ENCODE measurements at places on chromosomes 2 and 18. TPM values are rescaled to one million over a fixed set of nuclear protein-coding genes. Genes with fewer than 3 reads are reported as not detected.

DNA sequence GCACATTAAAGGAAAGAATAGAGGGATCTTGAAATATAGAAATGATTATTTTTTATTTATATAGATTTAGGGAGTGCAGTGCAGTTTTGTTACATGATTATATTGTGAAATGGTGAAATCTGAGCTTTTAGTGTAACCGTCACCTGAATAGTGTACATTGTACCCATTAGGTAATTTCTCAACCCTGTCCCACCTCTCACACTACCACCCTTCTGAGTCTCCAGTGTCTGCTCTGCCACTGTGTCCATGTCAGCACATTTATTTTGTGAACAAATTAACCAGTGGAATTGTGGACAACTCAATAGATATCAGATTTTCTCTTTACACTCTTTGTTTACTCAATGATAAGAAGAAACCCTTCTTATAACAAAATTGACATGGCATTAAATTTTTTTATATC, 24.2 kb downstream of the APLF start:
- no peak for DNase-seq

DNA sequence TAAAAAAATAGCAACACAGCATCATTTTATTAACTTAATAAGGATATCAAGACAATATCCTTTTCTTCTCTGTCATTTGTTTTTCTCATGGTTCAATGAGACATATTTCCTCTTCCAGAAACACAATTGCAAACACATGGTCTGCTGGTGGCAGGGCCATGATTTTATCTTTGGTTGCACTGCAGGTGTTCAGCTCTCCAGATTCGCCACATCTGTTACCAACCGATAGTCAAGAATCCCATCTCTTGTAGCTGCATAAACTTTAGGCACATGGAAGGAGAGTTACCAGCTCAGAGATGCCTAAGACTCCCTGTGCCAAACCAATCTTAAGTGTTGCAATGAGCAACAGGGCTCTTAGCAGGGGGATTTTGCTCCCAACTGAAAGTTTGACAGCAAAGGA, 1303.2 kb upstream of the CELF4 start:
- DNase-seq: no peak

DNA sequence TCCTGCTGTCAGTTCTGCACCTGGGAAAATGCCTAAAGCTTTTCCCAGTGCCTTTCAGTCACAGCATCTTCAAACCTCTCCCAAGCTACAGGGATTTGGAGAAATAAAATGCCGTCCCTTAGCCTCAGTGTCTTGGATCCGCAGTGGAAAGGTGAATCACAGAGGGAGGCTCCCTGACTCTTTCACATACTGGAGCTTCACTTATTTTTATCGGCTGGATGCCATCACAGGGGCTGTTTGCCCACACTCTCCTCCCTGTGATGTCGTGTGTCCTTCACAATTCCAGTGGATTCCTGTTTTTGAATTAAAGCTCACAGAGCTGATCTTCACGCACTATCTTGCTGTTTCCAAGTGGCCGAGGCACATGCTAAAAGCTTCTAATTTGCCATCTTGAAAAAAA, 1303.1 kb upstream of the DDX18 start:
- DNase-seq: no peak

DNA sequence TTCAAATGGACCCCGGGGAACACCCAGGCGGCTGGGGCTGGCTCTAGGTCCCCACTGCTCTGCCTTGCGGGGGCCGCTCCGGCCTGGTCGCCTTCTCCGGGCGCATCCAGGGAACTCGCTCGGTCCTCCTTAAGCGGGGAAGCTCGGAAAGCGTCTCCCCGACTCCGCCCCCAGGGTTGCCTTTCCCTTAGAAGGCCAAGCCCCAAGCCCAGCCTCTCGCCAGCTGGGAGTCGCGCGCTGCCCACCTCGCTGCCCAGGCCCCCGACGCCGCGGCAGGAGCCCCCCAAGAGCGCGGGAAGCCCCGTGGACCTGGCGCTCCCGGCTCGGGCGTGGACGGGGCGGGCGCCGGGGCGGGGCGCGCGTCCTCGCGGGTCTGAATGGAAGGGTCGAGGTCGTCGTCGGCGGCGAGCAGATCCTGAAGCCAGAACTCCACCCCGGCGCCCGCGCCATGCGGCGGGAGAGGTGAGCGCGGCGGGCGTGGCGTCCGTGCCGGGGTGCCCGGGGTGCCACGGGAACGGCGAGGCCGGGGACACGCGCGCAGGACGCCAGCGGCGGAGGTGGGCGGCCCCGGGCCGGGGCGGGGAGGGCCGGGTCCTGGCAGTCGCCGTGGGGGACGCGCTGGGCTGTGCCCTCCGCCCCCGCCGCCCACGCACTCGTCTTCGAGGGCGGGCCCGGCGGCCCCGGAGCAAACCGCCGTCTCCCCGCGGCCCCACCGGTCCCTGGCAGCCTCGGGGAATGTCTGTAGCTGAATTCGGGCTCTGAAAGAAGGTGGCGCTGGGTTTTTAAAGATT, at the start of gene BOK:
TSS of gene BOK (plus strand) at position 214 of the 791 bp plus-strand sequence. CDS start 739 bp downstream, outside the sequence.
- DNase-seq: no peak

GRCh38 chr2:33015421-33016142, 68.8 kb downstream of the LTBP1 start:
- no peak for DNase-seq

DNA sequence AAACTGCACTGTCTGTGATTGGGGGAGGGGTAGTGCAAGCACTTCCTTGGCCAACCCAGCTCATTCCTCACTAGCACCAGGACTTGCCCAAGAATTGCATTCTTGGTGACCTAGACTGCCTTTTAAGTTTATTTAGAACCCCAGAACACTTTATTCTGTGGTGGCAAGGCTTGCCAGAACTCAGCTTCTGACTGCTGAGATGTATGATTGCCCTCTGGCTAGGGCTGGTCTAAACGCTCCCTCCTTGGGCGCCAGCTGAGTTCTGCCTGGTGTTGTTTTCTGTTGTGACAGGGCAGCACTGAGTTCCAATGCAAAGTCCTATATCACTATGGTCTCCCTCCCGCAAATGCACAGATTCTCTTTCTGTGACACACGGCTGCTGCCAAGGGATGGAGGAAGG, 247.7 kb downstream of the ZNF385B start:
- no peak for DNase-seq

DNA sequence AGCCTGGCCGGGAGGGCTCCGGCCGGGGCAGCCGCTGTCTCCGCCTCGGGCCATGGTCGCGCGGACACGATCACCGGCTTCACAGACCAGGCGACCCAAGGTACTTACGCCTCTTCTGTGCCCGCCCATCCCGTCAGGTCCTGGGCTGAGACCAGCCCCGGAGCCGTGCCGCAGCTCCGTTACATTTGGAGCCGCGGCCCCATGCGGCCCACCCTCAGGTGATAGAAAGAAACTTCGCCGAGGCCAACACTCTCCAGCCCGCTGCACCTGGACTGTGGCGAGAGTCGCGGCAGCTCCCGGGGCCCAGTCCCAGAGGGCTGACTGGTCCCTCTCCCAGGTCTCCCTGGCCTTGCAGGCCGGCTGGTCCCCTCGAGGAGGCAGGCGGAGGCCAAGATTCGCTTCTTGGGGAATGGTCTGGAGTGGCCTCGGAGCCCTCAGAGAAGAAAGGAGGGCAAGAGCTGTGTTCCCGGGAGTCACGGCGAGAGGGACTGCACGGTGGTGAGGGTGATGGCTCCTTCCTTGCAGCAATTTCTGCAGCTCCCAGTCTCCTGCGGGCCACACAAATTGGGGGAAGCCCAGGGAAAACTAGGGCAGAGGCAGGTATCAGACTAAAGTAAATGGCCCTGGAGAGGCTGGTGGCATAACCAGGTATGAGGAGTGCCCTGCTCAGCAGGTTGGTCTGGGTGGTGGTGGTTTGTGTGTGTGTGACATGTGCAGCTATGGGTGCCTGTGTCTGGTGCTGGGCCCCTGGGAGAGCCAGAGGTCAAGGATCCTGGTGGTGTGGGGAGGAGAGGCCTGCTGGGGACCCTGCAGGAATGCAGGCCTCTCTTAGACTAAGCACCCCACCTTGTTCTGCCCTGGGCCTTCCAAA, 822 bp downstream of the GDF7 start:
- DNase-seq: no peak

DNA sequence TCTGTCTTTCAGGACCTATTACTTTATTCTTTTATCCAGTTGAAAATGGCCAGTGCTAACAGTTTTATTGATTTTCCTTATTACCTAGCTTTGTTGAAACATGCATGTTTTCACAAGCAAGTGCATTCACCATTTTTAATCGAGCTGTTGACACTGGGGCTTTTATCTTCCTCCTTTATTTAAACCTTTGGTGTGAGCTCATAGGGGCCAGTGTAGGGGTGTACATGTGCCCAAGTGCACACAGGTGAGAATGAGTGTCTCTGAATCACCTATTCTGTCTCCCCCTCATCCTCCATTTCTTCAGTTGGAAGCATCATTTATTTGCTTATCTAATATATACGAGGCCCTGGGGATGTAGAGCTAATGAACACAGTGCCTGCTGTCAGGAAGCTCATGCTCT, 199.1 kb downstream of the PRKCE start:
- DNase-seq: no peak

DNA sequence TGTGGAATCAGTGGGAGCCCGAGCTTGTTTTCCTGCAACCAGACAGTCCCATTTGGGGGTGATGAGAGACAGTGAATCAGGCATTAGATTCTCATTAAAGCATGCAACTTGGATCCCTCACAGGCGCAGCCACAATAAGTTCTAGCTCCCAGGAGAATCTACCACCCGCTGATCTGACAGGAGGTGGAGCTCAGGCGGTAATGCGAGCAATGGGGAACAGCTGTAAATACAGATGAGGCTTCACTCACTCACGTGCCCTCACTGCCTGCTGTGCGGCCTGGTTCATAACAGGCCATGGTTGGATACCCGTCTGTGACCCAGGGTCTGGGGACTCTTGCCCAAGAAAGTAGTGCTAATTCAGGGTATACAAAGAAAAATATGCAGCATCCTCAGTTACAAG, 144.8 kb upstream of the RGPD4 start:
- no peak for DNase-seq

- DNase-seq: no peak
These were observed 16.9 kb upstream of the CRACDL start for GRCh38 chr2:98952966-98953365.

DNA sequence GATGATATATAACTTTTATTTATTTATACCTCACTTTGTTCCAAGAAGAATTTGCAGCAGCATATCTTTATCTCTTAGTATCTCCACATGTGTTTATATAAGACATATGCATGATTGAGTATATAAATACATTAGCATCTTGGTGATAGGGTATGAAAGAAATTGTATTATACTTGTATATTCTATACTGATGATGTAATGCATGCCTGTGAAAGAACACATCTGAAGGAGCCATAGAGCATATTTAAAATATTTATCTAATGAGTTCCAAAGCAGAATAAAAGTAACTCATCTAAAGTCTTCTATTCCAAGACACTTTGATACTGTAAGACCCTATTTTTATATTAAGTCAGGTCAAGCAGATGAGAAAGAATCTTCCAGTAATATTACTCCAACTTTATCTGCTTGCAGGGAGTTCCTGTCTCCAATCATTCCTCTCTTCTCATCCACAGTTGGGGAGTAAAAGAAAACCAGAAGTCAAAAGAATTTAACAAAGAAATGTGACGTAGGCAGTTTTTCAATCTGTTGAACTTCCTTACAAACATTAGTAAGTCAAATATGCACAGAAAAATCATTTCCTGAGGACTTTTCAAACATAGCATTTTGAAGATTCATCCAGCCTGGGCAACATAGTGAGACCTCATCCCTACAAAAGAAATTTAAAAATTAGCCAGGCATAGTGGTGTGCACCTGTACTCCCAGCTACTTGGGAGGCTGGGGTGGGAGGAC, 76.7 kb downstream of the DTNB start:
- DNase-seq: no peak

DNA sequence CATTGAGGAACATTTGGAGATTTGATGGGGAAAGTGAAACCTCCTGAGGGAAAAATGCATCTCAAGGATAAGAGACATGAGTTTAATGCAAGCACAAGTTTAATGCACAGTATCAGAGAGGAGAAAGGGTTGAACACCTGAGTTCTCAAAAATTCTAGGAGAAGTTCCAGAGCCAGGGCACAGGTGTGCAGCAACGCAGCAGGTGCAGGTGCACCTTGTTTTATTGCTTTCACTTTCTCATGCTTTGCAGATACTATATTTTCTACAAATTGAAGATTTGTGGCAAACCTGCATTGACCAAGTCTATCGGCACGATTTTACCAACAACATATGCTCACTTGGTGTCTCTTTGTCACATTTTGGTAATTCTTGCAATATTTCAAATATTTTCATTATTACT, 267.6 kb upstream of the HNRNPA3 start:
- DNase-seq: no peak

DNA sequence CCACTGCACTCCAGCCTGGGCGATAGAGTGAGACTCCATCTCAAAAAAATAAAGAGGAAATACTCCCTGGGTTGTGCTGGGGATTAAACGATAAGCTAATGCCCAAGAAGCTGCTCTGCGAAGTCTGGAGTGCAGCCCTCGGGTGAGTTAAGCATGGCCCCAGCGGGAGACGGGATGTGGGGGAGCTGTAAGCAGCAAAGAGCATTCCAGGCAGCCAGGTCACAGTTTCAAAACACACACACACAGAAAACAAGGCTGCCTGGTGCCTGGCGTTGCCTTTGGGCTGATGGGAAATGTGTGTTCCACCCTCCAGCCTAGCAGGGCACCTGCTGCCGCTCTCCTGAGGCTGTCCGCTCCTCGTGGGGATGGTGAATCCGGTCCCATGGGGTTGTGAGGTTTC, 24.1 kb downstream of the ODC1 start:
- DNase-seq: no peak

- no peak for DNase-seq
These were observed 248.8 kb downstream of the RDH14 start for GRCh38 chr2:18311420-18312195.

GRCh38 chr2:100987536-100987935, 14.6 kb upstream of the RPL31 start:
- DNase-seq: no peak

DNA sequence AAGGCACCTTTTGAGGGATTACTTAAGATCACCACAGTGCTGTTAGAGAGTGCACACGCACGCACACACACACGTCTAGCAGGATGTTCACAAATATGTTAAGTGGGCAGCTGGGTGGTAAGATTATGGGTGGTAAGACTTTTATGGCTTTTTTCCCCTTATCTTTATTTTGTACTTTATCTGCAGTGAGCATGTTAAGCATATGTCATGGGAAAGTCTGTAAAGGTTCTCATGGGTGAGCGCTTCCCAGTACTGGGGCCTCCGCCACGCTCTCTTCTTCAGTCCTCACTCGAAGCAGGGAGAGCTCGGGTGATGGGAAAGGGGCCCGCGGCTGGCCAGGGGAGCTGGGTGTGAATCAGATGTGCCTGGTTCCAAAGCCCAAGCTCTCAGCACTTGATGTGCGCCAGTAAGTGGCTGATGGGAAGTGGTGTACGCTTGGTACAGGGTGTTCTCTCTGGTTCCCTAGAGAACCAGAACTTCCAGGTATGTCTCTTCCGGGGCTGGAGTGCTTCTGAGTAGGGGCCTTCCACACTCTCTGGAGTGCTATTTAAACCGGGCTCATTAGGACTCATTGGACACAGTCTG, 83.9 kb upstream of the YWHAQ start:
- no peak for DNase-seq

ALPP gene
- total RNA-seq: not detected

ITPRIPL1 gene
- 1.5 TPM for total RNA-seq

MSTN gene
- 0.12 TPM for total RNA-seq

CRYGD gene
- total RNA-seq: not detected

MPPE1 gene
- 18.7 TPM for total RNA-seq

All from right atrium auricular region (tissue), 2 donors.